Fibroblast of the aortic adventitia (primary cell): ENCODE measurements at places on chromosomes 3 and 15.

DNA sequence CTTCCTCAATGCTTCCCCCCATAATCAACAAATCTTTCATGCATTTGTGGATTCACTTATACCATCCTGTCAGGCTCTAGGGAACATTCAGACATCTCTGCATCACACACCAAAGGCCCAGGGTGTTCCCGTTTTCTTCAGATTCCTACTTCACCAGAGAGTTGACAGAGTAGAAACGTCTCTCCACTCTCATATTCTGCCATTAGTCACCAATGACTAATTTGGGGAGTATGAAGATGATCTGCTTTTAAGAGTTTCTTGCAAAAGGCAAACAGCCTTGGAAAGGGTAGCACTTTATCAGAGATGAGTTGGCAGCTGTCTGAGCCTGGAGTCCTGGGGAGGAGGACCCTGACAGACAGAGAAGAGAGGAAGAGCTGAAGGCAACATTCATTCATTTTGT, 55.8 kb upstream of the DGKG start:
- peak; percentile 40 for DNase-seq

GRCh38 chr3:134905647-134905935, 110.5 kb downstream of the EPHB1 start:
- no peak for DNase-seq

GRCh38 chr3:124772081-124772831, 42.0 kb downstream of the UMPS start:
- peak; percentile 70 for DNase-seq

DNA sequence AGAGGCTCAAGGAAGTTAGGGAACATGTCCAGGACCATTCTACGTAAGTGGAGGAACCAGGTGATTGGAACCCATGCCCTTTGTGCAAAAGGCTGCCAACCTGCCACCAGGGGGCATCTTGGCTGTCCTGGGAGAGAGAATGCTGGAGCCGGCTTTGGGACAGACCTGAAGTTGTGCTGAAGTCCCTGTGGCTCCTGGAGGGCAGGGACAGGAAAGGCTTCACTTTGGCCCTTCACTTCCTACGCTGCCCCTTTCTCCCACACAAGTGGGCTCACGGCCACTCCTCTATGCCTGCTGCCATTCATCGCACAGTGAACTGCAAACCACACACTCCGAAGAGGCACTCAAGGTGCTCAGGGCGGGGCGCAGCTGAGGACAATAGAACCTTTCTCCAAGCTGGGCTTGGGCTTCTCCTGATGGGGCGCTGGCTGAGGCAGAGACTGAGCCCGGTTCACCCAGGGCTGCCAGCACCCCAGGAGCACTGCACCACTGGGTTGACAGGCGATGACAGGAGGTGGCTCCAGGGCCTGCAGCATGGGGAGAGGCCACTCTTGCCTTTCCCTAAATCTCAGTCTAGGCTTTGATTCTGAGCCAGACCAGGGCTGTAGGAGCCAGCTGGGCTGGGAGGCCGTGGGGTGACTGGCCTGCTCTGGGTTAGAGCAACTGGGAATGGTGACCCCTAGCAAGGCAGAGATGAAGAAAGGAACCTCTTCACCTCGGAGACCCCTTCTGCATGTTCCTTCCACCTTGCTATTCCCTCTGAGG, 8.4 kb downstream of the SHF start:
- DNase-seq = no peak
